ENCODE measurements at places on chromosomes 2 and 18.

DNA sequence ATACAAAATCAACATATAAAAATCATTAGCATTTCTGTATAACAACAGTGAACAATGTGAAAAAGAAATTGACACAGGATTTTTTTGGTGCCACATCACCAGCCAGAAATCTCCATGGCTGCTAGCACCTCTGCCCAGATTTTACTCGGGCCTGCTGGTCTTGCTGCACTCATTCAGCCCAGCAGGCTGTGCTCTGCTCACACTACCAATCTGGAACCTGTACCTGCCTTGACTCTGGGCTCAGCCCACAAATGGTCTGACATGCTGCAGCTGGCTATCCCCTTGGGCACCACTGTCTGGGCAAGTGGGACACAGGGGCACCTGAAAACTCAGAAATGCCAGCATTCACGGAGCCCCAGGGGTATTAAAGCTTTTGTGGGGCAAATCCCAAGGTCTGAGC lies 392.5 kb upstream of the NRXN1 start:
- DNase-seq, result no peak

- DNase-seq, result no peak
Observed at GRCh38 chr2:97998431-97999005, 2.8 kb upstream of the TMEM131 start.

DNA sequence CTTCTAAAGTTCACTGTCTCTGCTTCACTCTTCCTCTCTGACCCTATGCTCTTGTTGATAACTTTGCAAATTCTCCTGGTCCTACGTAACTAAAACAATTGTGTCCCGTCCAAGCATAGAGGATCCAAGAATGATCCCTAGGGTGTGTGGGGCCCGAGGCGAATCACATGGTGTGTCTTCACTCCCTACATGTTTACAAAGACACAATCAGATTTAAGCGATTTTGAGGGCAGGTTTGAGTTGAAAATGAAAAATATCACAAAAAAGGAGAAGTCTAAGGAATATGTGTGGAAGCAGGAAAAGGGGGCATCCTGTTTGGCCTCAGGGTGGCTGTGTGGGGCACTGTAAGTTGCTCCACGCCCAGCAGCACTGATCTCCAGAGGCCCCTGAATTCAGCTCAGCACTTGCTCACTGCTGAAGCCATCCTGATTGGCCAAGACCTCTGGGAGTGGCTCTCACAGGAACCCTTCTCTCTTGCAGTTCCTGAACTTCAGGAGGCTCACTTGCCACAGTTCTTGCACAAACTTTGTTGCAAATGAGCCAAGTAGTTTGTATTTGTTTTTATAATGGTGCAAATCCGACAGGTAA lies 363.6 kb downstream of the ZNF521 start:
- DNase-seq, result no peak

DNA sequence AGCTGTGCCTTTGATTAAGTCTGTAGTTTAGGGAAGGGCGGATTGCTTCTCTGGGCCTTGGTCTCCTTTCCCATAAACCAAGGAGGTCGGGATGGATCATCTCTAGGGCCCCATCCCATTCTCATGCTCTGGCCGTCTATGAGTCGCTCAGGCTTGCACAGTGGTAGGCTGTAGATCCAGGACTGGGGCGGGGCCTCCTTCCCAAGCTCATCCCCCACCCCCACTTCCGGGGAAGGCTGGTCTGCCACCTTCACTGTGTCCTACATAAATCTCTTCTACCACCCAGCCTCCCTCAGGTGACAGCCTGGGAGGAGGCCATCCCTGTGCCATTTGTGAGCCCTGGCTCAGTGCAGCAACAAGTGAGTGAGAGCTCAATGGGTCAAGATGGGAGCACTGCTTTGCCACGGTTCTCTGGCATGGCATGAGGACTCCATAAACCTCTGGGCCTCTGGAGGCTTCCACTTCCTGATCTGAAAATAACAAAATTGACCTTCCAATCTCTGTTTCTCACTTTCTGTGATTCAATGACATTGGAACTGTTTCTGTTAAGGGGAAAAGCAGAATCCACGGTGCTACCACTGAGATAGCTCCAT lies 68.5 kb downstream of the SUMO1 start:
- no peak for DNase-seq

GRCh38 chr2:121038891-121039616 lies 245.9 kb downstream of the TFCP2L1 start:
- DNase-seq, result no peak

Measured in B cell (primary cell).